Smooth muscle cell of trachea (primary cell): ENCODE measurements at places on chromosomes 3 and 15. TPM values are rescaled to one million over a fixed set of nuclear protein-coding genes. Genes with fewer than 3 reads are reported as not detected.

DNAJB8 gene
- not detected in 2 replicates for total RNA-seq

MINAR1 gene
- total RNA-seq, result 0.44 and 0.83 TPM in 2 replicates

ARHGEF3 gene
- total RNA-seq, result 16.7 and 28.3 TPM in 2 replicates

CORO2B gene
- total RNA-seq, result 31.3 and 42.5 TPM in 2 replicates

TMEM108 gene
- total RNA-seq, result 0.17 TPM in 1 of 2 replicates, not detected in the other

PPM1M gene
- 27.3 and 47.1 TPM in 2 replicates for total RNA-seq

C3orf85 gene
- not detected in 2 replicates for total RNA-seq

LRRC49 gene
- total RNA-seq, result 22.3 and 29.4 TPM in 2 replicates

ANKUB1 gene
- not detected in 2 replicates for total RNA-seq

AGBL1 gene
- total RNA-seq, result not detected in 2 replicates

GABRG3 gene
- not detected in 2 replicates for total RNA-seq

MYL3 gene
- total RNA-seq, result not detected in 2 replicates

WDR72 gene
- not detected in 2 replicates for total RNA-seq

ACKR4 gene
- total RNA-seq, result 32.6 and 33.6 TPM in 2 replicates

IGSF10 gene
- 0.99 and 1.3 TPM in 2 replicates for total RNA-seq

GATM gene
- total RNA-seq, result 0.17 and 0.44 TPM in 2 replicates

FEM1B gene
- total RNA-seq, result 41.6 and 51.3 TPM in 2 replicates

KBTBD12 gene
- not detected in 2 replicates for total RNA-seq

ADGRG7 gene
- total RNA-seq, result not detected in 2 replicates

ABHD6 gene
- 8.6 and 12.1 TPM in 2 replicates for total RNA-seq
